CD4-positive, CD25-positive, alpha-beta regulatory T cell (primary cell): ENCODE measurements at places on chromosomes 5 and 9. TPM values are rescaled to one million over a fixed set of nuclear protein-coding genes. Genes with fewer than 3 reads are reported as not detected.
A peak's percentile ranks its signal among the peaks of the same experiment; 100 is the strongest.

GRCh38 chr5:148085310-148085709 is 21.5 kb downstream of the SPINK5 start:
- no peaks in the 10 kb centered on the region for H3K27me3 ChIP-seq
- no peak overlapping the region for H3K4me3 ChIP-seq
- H3K36me3 ChIP-seq: no peaks in the 10 kb centered on the region
- no peak overlapping the region for H3K27ac ChIP-seq
- H3K4me1 ChIP-seq: no peaks in the 10 kb centered on the region
- no peak for DNase-seq

GRCh38 chr5:76041863-76042262 is 41.3 kb upstream of the SV2C start:
- peaks cover 15% of the 10 kb centered on the region for H3K27me3 ChIP-seq
- no peaks in the 10 kb centered on the region for H3K4me1 ChIP-seq
- H3K4me3 ChIP-seq: no peak overlapping the region
- no peak for DNase-seq
- H3K27ac ChIP-seq: no peak overlapping the region

DNA sequence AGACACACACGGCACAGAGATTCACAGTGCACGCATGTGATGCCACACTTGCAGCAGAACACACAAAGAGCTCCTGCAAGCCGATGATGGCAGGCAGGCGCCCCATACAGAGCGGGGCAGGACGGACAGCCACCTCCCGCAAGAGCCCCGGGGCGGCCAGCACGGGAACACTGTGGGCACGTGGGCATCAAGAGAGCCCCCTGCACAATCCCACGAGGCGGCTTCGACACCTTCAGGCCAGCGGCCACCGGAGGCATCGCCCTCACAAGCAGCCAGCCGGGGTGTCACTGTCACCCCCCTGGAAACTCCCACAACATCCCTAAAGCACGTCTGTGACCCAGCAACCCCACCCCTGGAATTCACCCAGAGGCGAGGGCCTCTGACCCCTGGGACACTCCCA is 17.9 kb downstream of the TERT start:
- DNase-seq: no peak
- no peak overlapping the region for H3K4me3 ChIP-seq
- no peaks in the 10 kb centered on the region for H3K4me1 ChIP-seq
- no peaks in the 10 kb centered on the region for H3K36me3 ChIP-seq
- H3K27me3 ChIP-seq: no peaks in the 10 kb centered on the region
- H3K27ac ChIP-seq: no peak overlapping the region

DNA sequence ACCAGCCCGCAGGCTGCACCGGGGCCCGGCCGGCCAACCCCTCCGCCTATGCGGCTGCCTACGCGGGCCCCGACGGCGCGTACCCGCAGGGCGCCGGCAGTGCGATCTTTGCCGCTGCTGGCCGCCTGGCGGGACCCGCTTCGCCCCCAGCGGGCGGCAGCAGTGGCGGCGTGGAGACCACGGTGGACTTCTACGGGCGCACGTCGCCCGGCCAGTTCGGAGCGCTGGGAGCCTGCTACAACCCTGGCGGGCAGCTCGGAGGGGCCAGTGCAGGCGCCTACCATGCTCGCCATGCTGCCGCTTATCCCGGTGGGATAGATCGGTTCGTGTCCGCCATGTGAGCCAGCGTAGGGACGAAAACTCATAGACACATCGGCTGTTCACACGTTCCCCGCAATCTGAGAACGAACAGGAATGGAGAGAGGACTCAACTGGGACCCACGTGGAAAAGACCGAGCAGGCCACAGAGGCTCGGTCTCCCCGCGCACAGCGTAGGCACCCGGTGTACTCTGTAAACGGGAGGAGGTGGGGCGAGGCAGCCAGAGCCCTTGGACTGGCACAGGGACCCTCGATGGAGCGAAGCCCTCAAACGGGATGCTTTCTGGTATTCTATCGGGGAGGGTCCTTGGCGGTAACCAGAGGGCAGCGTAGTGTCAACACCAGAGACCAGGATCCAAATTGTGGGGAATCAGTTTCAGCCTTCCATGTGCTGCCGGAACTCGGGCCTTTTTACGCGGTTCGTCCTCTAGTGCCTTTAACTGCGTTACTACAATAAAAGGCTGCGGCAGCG is 1.9 kb downstream of the FOXE1 start:
- peaks cover 47% of the 10 kb centered on the region for H3K27me3 ChIP-seq
- H3K36me3 ChIP-seq: no peaks in the 10 kb centered on the region
- no peak for DNase-seq
- H3K27ac ChIP-seq: no peak overlapping the region
- H3K4me1 ChIP-seq: peaks cover 39% of the 10 kb centered on the region

- no peak overlapping the region for H3K4me3 ChIP-seq
- no peaks in the 10 kb centered on the region for H3K27me3 ChIP-seq
- H3K27ac ChIP-seq: no peak overlapping the region
- no peaks in the 10 kb centered on the region for H3K36me3 ChIP-seq
Measured at GRCh38 chr5:102582696-102583095, 83.9 kb upstream of the SLCO6A1 start.

GRCh38 chr9:118533101-118533500 is 828.9 kb downstream of the TLR4 start:
- H3K4me3 ChIP-seq: no peak overlapping the region
- no peaks in the 10 kb centered on the region for H3K36me3 ChIP-seq
- no peaks in the 10 kb centered on the region for H3K4me1 ChIP-seq
- no peak overlapping the region for H3K27ac ChIP-seq

DNA sequence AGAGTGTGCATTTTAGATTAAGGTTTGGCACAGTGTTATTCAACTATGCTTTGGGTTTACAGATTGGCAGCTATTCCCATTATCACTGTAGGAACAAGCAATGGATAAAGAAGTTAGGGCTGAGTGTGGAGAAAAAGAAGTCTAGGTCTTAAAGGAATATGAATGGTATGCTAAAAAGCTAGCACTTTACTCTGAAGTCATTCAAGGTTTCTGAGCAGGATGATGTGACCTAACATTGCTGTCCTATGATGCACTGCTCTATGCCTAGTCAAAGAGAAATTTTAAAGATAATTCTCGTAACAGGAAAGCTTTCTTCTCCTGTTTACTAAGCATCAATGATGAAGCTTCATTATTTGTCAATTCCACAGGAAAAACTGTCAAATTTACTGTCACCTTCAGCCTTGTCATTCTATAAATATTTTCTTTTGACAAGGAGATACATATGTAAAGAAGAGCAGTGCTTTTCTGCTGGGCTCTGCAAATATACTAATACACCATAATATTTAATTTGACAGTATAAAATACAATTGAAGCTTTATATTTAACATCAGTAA is 476.1 kb upstream of the PTPRD start:
- H3K36me3 ChIP-seq: no peaks in the 10 kb centered on the region
- no peaks in the 10 kb centered on the region for H3K27me3 ChIP-seq
- no peak for DNase-seq
- no peak overlapping the region for H3K27ac ChIP-seq

GRCh38 chr9:125517577-125517976 is 189.4 kb downstream of the MAPKAP1 start:
- DNase-seq: no peak
- no peak overlapping the region for H3K4me3 ChIP-seq
- H3K36me3 ChIP-seq: peaks cover 9% of the 10 kb centered on the region
- no peak overlapping the region for H3K27ac ChIP-seq
- H3K27me3 ChIP-seq: no peaks in the 10 kb centered on the region
- peaks cover 26% of the 10 kb centered on the region for H3K4me1 ChIP-seq

- DNase-seq: peak; percentile 89
- no peaks in the 10 kb centered on the region for H3K27me3 ChIP-seq
- H3K36me3 ChIP-seq: no peaks in the 10 kb centered on the region
- H3K4me1 ChIP-seq: peaks cover 51% of the 10 kb centered on the region
- peak overlapping the region; percentile 59 for H3K4me3 ChIP-seq
Measured at GRCh38 chr5:55096861-55097260, 5.6 kb upstream of the GZMA start.

DNA sequence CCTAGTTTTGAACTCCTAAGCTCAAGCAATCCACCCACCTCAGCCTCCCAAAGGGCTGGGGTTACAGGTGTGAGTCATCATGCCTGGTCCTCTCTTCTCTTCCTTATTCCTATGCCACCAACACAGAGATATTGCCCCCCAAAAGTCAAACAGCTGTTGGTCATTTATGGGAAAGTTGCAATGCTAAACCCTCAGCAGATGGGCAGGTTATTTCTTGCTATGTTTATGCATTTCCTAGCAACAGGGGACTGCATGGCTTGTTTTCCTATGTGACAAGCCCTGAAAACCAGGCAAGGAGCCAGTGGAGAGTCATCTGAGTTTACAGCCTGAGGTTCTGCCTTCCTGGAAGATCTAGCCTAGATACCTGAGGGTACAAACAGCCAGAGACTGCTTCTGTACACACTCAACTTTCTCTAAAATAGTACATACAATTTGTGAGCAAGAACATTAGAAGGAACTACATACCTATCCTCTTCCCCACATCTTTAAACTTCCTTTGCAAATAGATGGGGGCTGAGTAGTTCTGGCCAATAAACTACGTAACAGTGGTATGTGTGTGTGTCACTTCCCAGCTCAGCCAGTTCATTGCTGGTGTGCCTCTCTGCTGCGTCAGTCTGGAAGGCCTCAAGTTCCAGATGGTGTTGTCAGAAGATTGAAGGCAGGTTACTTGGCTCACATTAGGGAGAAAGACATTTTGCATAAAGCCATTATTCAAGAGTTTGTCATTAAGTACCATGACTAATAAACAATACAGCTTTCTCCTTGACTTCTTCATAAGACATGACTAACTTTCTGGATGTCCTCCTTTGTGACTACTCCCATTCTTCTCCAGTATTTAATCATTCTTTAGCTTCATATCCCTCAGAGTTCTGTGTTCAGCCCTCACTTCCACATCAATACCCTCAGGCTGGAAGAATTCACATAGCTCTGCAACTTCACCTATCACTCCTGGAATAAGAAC is 65.3 kb downstream of the CSNK1A1 start:
- no peaks in the 10 kb centered on the region for H3K36me3 ChIP-seq
- H3K4me1 ChIP-seq: no peaks in the 10 kb centered on the region
- DNase-seq: no peak

DNA sequence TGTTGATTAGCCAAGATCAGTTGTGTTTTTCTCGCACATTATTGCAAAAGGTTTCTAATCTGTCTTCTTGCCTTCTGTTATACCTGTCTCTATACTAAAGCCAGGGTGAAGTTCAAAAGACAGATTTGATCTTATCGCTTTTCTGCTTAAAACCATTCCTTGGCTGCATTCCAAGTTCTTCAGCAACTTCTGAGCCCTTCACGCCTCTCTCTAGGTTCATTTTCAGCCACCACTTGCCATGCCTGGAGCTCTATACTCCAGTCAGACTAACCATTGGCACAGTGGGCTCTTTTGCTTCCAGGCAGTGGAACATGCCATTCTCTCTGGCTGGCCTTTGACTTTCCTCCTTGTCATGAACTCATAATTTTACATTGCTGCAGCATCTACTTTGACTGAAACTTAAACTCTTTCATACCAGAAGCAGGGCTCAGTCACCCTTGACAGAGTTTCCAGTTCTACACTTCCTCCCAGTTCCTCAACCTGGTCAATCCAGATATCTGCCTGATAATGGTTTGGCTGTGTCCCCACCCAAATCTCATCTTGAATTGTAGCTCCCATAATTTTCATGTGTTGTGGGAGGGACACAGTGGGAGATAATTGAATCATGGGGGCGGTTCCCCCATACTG is 114.4 kb downstream of the SLC12A2 start:
- DNase-seq: peak; percentile 44
- no peaks in the 10 kb centered on the region for H3K36me3 ChIP-seq
- no peak overlapping the region for H3K4me3 ChIP-seq
- peaks cover 2% of the 10 kb centered on the region for H3K27me3 ChIP-seq
- H3K27ac ChIP-seq: no peak overlapping the region

GRCh38 chr9:98708933-98709911 is at the start of gene GABBR2:
GABBR2 (minus strand) TSS chr9:98708935; CDS start chr9:98708737, 198 bp downstream.
- H3K27ac ChIP-seq: no peak within 1 kb of the TSS
- H3K27me3 ChIP-seq: peaks cover 25% of the 10 kb centered on the region
- H3K4me3 ChIP-seq: no peak within 1 kb of the TSS
- no peak for DNase-seq
- H3K4me1 ChIP-seq: peaks cover 3% of the 10 kb centered on the region

DNA sequence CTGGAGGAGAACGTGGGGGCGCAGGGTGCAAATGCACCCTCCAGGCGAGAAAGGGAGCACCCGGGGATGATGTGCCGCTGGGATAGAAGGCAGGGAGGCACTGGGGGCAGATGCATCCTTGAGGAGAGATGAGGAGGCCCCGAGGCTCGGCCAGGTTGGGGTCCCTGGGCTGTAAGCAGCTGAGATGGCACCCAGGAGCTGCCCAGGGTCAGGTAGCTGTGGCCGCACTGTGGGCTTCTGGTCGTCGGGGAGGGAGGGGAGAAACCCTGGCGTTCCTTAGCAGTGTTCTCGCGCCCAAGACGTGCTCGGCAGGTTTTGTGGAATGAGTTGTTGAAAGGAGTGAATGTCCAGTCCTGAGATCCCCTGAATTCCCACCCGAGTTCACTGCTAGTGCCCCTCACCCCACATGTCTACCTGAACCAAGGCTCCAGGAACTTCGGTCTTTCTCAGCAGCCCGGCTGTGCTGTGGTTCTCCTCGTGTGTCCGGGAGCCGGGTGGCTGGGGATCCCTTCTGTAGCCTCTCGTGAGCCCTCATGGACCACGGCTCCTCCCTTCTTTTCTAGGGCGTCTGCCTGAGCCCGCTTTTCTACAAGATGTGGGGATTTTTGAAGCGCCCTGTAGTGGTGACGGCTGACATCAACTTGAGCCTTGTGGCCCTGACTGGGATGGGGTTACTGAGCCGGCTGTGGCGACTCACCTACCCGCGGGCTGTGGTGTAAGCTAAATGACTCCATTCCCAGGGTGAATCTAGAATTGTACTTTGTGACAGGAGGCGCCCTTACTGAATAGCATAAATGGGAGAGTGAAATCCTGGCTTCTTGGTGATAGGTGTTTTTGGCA is 1.1 kb downstream of the POMT1 start:
- H3K4me1 ChIP-seq: peaks cover 40% of the 10 kb centered on the region
- peak; percentile 28 for DNase-seq
- H3K27me3 ChIP-seq: no peaks in the 10 kb centered on the region
- H3K36me3 ChIP-seq: peaks cover 12% of the 10 kb centered on the region

Gene SERF1A
- 2.2 TPM for polyA plus RNA-seq

Gene CARD9
- 0.82 TPM for polyA plus RNA-seq

Gene BRINP1
- not detected for polyA plus RNA-seq

DNA sequence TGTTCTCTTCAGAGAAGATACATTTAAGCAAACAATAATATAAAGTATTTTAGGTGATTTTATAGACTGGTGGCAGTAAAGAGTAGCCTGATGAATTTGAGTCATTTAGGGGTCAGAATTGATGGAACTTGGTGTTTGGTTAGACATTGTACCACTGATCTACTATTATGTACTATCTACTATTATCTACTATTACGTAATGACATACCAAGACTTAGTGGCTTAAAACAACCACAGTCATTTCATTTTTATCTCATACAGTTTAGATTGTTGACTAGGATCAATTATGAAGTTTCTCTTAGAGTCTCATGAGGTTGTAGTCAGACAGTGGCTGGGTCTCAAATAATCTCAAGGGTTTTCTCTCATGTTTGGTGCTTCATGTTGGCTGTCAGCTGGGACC is 54.0 kb downstream of the PPIP5K2 start:
- peaks cover 15% of the 10 kb centered on the region for H3K36me3 ChIP-seq
- DNase-seq: no peak
- no peak overlapping the region for H3K27ac ChIP-seq
- no peak overlapping the region for H3K4me3 ChIP-seq
- H3K27me3 ChIP-seq: no peaks in the 10 kb centered on the region

Gene LCN2
- polyA plus RNA-seq: not detected

GRCh38 chr5:45437752-45438151 is 258.4 kb downstream of the HCN1 start:
- H3K27ac ChIP-seq: no peak overlapping the region
- DNase-seq: no peak
- H3K36me3 ChIP-seq: no peaks in the 10 kb centered on the region
- H3K4me3 ChIP-seq: no peak overlapping the region
- H3K27me3 ChIP-seq: no peaks in the 10 kb centered on the region

Gene AGXT2
- not detected for polyA plus RNA-seq
